ENCODE measurements at places on chromosomes 12 and 14. TPM values are rescaled to one million over a fixed set of nuclear protein-coding genes. Genes with fewer than 3 reads are reported as not detected.
A peak's percentile ranks its signal among the peaks of the same experiment; 100 is the strongest.

The KRT75 gene
- not detected for total RNA-seq

The PTCSC3 gene
- not detected for total RNA-seq

The FAM222A gene
- total RNA-seq, result 0.78 TPM

The NKX2-8 gene
- total RNA-seq, result 0.46 TPM

The LALBA gene
- not detected for total RNA-seq

The GLI1 gene
- 5.0 TPM for total RNA-seq

The KRT73 gene
- total RNA-seq, result not detected

The PAX9 gene
- total RNA-seq, result 9.6 TPM

The TMTC1 gene
- total RNA-seq, result 11.9 TPM

The OSBPL8 gene
- total RNA-seq, result 37.7 TPM

The FBLN5 gene
- 2.4 TPM for total RNA-seq

The BDKRB1 gene
- total RNA-seq, result not detected

The CDKL1 gene
- total RNA-seq, result 157 TPM

The CLEC14A gene
- total RNA-seq, result not detected

The LAG3 gene
- total RNA-seq, result not detected

GRCh38 chr12:24373004-24373403, 423.5 kb upstream of the SOX5 start:
- DNase-seq, result no peak

- DNase-seq, result no peak
These were observed 82.1 kb upstream of the STXBP6 start for GRCh38 chr14:25132094-25132493.

GRCh38 chr12:82174383-82174782, 183.8 kb downstream of the CCDC59 start:
- DNase-seq, result no peak

- no peak for DNase-seq
These were observed 17.4 kb upstream of the SERPINA6 start for GRCh38 chr14:94340533-94340932.

DNA sequence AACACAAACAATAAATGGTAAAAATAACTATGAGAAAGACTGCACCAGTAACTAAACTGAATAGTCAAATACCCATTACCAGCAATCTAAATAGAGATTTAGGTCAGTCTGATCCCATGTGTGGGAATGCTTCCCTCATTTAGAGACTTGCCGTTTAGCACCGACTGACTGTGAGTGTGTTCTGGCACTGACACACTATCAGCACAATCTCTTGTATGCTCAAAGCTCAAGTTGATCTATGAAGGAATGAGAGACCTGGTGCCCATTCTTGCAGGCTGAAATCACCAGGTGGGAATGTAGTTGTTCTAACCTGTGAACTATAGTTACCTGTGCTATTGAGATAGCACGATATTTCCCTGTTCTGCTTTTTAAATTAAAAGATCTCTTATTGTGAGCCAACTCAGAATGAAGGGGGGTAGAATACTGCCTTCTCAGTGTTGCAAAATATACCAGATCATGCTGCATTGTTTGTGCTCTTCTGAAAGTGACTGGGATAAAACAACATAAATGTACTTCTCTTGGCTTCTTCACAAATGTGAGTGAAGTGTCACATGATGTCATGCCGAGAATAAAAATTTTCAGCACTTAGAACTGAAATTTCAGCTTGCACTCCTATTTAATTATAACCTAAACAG, 99.6 kb downstream of the LIN7A start:
- DNase-seq, result no peak

GRCh38 chr12:70692681-70693288, 55.6 kb upstream of the PTPRB start:
- DNase-seq, result peak; percentile 22

- DNase-seq, result peak; percentile 40
These were observed 17.7 kb upstream of the POP5 start for GRCh38 chr12:120598674-120599463.

DNA sequence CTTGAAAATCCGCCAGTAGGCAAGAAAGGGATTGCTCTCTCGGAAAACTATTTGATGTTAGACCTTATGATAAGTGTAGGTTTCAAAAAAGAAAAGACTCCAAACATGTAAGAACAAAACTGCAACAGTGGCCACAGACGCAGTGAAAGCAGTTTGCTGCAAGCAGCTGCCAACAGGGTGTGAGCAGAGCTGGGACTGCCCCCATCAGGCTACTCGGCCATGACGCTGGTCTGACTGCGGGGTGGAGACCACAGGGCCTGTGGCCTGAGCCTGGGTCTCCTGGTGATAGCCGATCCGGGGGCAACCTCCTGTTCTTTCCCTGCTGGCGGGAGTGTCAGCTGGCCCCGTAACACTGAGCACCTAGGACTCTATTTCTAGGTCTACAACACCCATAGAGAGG, 63.2 kb downstream of the AMN start:
- DNase-seq, result no peak

DNA sequence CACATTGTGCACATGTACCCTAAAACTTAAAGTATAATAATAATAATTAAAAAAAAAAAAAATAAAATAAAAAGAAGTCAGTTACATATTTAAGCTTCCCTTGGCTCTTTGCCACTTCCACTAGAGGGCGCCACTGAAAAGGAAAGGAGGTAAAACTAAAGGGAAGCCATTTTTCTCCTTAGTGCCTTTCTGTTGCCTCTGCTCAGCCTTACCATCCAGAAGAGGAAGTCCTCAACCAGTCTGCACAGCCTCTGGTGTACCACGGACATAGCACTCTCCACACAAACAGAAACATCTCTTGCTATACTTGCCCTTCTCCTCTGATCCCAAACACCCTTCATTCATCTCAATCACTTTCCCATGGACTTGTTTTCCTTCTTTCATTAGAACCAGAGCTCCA, 169.0 kb upstream of the EEA1 start:
- peak; percentile 50 for DNase-seq

DNA sequence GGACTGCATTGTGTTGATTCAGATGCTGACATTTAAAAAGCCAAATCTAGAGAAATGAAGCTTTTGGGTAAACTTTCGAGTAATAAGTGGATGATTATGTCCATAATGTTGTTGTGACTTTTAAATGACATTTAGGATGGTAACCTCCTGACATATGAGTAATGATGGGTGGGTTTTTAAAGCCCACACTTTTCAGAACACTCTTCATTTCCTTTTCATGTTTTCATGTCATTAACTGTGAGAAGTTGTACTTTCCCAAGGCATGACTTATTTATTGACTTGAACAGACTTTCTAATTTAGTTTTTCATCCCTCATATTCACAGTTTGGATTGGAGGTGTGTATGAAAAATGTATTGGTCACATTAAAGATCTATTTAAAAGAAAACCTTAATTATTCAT, 35.5 kb downstream of the RGS6 start:
- DNase-seq, result no peak

DNA sequence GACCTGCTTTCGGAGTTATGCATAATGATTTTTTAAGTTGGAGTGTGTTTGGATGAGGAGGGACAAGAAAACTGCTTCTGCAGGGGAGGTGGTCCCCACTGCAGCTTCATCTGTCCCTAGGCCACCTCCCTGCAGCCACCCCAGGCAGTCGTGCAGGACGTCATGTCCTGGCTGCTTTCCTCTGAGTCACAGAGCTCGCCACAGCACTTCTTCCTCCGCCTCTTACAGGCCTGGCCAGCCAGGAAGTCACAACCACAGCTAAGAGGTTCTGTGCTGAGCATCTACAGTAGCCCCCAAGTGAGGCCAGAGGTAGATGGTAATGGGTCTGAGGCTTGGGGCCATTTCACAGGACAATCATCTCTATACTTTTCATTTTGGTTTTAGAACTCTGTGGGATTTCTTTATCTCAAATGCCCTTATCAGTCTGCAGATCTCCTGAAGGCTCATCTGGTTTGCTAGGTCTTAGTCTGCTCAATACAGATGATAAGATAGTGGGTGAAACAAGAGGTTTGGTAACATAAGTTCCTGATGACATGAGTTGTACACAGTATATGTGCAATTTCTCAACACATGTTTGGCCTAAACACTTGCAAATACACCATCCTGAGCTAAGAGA, 106.4 kb downstream of the ARF6 start:
- DNase-seq, result peak; percentile 51

- no peak for DNase-seq
These were observed 953 bp upstream of the NXPH4 start for GRCh38 chr12:57215668-57216013.

GRCh38 chr14:100622224-100622623, 35.0 kb upstream of the BEGAIN start:
- DNase-seq, result no peak

- DNase-seq, result no peak
These were observed 30.5 kb downstream of the TTC6 start for GRCh38 chr14:37625597-37626595.

- DNase-seq, result no peak
These were observed 98.2 kb downstream of the DICER1 start for GRCh38 chr14:95059126-95059525.

- no peak for DNase-seq
These were observed 12.3 kb downstream of the ZC2HC1C start for GRCh38 chr14:75081660-75082229.

GRCh38 chr12:32445356-32445755, 46.0 kb downstream of the FGD4 start:
- no peak for DNase-seq

GRCh38 chr12:101459642-101460346, 15.3 kb upstream of the SPIC start:
- DNase-seq, result peak; percentile 77

DNA sequence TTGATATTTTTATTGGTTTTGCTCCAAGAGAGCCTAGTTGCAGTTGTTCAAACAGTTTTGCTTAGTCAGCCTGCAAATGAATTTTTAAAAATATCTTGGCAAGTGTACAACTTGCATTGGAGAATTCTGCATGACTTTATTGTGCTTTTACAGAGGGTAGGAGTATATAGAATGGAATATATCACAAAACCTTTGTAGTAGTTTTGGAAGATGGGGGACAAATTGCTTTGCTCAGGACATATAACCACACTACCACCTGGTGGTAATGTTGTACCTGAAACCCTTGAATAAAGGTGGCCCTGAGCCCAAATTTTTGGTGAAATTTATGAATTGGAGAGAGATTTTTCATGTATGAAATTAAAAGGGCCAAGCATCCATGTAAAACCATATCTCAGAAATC, 645.2 kb downstream of the MED13L start:
- DNase-seq, result no peak

- DNase-seq, result no peak
These were observed 627 bp downstream of the TESC start for GRCh38 chr12:117098361-117099217.

GRCh38 chr12:108804271-108804953, 53.0 kb downstream of the SSH1 start:
- DNase-seq, result no peak

DNA sequence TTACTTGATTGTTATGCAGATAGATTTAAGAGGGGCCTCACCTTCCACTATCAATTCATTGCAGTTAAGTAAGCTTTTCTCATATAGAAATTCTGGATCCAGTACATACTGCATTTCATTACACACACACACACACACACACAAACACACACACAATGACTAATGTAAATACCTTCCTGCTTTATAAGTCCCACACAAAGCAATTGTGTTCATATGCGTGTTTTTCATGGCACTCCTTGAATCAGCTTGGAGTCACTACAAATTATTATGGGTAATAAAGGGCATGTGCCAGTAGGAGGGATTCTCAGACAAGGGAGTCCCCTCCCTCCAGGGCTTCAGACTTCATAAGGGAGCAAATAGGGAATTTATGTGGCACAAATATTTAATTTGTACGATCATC, 4.5 kb downstream of the MIPOL1 start:
- no peak for DNase-seq

GRCh38 chr14:37890095-37890494, 294.7 kb downstream of the TTC6 start:
- DNase-seq, result no peak

GRCh38 chr14:78535041-78535440, 364.9 kb downstream of the NRXN3 start:
- no peak for DNase-seq

DNA sequence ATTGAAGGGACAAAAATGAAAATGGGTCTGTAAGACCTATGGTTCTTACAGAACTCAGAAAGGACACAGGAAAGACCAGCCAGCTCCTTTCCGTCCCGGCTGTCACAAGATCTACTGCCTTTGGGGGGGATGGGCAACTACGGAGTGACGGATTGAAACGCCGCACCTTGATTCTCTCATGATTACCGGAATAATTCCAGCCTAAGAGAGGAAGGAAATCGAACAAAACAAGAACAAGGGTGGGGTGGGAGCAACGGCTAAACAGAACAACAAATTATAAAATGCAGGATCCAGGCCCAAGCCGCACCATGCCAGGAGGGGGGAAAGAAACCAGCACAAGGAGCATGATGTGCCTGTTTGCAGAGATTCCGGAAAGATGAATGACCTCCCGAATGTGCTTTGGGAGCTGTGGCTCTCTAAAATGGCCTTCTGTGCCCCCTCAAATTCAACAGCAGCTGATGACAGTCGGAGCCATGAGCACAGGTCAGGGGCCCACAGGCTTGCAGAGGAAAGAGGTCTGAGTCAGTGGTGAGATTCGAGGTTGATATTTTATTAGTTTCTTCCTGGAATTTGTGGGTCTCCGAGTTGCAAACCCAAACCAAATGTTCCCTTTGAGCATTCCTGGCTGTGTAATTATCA, 72.1 kb downstream of the SPRING1 start:
- DNase-seq, result no peak

DNA sequence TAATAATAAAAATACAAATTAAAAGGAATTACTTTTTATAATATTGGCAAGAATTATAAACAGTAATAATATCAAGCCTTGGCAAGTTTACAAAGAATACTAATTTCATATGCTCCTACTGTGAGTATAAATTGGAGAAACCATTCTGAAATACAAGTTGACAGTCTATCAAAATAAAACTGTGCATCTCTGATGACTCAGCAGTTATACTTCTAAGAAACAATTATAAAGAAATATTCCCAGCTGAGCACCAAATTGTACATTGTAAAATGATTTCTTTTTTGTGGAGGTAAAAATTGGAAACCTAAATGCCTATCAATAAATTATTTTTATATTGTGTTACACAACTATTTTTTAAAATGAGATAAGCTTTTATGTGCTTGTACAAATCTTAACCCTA, 35.5 kb upstream of the KCNC2 start:
- no peak for DNase-seq

GRCh38 chr14:71452539-71452938, 479.7 kb upstream of the RGS6 start:
- DNase-seq, result no peak

GRCh38 chr12:19205120-19205519, 75.6 kb downstream of the PLEKHA5 start:
- DNase-seq, result no peak

GRCh38 chr14:39472078-39472477, 39.8 kb upstream of the FBXO33 start:
- no peak for DNase-seq
